ENCODE measurements at places on chromosomes 5 and 9. TPM values are rescaled to one million over a fixed set of nuclear protein-coding genes. Genes with fewer than 3 reads are reported as not detected.

DNA sequence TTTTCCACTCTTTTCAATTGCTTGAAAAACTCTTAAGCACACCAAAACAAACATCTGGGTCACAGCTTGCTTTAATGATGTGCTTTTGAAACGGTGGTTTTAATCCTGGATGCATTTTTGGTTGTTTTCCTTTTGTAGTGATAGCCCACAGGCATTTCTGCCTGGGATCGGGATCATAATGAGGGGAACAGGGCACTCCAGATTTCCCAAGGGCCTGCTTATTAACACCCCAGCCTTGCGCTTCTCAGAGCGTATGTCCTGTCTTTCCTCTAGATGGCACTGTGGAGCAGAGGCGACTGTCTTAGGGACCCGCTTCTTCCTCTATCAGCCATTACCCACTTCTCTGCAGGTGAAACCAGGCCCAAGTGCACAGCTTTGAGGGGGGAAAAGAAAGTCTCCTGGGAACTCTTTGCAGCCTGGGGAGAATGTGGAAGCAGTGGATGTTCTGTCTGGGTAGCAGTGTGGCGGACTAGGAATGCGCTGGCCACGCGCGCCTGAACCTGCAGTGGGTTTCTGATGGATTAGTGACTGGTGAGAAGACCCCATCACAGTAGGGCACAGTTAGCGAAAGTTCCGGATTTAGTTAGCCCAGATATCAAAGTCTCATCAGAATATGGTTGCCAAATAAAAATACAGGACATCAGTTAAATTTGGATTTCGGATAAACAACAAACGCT is 190.1 kb downstream of the GNA14 start:
- no peak for DNase-seq

DNA sequence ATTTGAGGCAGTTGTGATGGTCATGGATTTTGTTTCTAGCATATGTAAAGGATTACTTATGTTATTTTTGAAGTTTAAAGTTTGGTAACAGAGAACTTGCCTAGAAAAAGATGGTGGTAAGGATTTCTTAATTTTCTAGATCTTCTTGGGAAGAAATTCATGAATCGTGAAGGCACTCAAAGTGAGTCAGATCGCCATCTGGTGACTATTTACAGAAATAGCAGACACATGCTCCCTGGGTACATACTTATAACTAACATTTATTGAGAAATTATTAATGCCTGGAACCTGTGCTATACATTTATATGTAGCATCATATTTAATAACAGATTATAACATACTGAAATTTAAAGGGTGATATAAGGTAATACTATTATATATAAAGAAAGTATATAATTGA is 299.7 kb downstream of the IZUMO3 start:
- no peak for DNase-seq

DNA sequence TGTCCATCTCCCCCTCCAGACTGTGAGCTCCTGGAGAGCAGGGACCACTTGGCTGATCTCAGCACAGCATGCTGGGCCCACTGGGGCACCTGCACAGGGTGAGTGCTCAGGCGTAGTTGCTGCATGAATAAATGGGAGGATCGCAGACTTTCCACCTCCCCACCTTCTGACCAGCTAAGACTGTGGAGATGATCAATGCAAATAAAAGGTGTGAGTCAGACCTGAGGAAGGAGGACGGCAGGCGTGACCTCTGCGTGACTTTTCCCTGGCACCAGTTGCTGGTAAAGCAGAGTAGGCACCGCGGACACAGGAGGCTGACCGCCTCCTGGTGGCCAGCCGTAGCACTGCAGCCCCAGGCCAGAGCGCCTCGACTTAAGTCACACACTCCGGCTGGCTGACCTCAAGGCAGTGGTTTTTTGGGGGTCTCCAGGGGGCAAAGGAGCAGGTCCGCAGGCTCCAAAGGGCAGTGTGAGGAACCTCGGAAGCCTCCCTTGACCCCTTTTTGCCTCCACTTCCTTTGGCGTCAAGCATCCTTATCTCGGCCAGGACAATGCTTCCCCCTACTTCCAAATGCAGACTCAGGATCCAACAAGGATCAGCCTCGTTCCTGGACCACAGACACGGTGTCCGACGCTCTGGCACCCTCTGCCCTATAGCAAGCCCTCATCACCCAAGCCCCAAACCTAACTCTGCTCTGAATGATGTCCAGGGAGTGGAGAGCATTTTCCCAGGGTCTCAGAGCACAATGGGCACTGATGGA is 12.7 kb upstream of the TDRD7 start:
- DNase-seq, result peak; percentile 30

The KCNMB1 gene
- polyA plus RNA-seq, result 0.01 TPM

- DNase-seq, result no peak
Measured at GRCh38 chr5:128770907-128771306, 194.4 kb upstream of the SLC27A6 start.

The OBP2B gene
- polyA plus RNA-seq, result not detected

The CNTNAP3 gene
- polyA plus RNA-seq, result 1.8 TPM

DNA sequence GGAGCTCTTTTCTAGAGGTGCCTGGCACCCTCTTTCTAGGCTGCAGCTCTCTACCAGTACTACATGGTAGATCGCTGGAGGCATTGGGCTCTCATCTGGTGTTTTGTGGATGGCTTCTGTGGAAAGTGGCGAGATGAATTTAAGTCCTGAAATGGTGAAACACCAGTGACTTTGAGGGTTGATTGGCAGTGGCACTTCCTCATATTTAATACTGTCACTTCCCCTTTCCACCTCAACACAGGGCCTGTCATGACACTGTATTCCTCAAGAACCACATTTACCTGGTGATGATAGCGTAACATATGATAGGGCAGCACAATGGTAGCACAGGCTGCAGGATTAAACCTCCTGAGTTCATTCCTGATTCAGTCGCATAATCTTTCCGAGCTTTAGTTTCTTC is 132.1 kb downstream of the KDM4C start:
- DNase-seq, result no peak

GRCh38 chr9:114124666-114125475 is 25.8 kb upstream of the KIF12 start:
- DNase-seq, result no peak

DNA sequence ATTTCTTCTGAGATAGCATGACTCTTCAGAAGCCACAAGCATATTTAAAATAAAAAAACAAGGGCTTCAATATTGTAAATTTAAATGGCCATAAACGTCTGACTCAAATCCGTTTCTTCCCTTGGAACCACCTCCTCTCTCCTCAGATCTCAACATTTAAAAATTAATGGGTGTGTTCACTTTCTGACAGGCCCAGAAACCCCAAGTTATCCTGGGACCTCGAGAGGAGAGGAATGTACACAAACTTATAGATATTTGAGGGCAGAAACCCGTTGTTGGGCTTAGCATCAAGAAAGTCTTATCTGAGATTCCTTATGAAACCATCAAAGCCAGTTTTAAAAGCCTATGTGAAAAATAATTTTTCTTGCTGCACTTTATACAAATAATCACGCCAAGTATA is 29.2 kb downstream of the MLLT3 start:
- no peak for DNase-seq

DNA sequence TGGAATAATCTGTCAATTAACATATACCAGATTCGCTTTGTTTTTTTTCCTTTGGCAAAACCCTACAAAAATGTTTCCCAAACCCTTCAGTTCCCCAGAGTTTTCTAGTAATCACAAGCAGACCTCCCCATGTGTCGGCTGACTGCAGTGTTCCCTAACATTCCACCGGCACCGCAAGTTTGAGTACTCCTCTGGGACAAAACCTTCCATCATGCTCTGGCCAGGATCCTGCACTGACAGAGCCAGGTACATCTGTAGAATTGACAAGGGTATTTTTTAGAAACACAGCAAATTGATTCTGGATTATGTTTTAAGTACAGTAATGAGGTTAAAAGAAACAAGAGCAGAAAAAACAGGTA is 174.7 kb downstream of the GAS1 start:
- DNase-seq, result no peak

DNA sequence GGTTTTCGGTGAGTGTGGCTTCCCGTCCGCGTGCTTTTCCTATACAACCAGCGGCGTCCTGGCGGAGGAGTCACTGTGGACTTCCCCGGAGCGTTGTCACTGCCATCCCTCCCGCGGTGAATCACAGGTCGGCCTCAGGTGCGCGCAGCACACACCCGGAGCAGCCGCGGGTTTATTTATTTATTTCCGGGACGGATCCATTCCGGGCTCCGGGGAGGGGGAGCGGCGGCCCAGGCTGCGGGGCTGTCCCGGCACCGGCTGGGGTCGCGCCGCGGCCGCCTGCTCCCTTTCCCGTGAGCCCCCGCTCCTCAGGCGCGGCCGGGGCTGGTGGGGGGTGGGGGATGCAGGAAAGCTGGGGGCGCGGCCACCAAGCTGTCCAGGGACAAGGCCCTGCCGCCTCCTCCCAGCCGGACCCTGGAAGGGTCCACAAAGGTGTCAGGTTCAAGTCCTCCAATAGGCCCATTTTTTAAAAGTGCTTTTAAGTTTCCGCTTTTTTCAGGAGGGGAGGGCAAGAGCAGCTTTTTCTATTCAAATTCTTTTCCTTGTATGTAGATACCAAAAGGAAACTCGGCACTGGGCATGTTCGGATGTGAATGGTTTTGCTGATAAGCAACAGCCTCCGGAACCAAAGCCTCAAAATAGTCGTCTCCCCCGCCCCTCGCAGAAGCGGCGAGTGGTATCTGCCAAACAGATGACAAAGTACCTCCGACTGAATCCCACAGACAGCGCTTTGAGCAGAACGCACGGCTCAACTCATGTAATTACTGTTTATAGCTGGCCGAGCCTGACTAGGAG is 192.5 kb downstream of the CD180 start:
- peak; percentile 59 for DNase-seq

The BAAT gene
- polyA plus RNA-seq, result not detected

DNA sequence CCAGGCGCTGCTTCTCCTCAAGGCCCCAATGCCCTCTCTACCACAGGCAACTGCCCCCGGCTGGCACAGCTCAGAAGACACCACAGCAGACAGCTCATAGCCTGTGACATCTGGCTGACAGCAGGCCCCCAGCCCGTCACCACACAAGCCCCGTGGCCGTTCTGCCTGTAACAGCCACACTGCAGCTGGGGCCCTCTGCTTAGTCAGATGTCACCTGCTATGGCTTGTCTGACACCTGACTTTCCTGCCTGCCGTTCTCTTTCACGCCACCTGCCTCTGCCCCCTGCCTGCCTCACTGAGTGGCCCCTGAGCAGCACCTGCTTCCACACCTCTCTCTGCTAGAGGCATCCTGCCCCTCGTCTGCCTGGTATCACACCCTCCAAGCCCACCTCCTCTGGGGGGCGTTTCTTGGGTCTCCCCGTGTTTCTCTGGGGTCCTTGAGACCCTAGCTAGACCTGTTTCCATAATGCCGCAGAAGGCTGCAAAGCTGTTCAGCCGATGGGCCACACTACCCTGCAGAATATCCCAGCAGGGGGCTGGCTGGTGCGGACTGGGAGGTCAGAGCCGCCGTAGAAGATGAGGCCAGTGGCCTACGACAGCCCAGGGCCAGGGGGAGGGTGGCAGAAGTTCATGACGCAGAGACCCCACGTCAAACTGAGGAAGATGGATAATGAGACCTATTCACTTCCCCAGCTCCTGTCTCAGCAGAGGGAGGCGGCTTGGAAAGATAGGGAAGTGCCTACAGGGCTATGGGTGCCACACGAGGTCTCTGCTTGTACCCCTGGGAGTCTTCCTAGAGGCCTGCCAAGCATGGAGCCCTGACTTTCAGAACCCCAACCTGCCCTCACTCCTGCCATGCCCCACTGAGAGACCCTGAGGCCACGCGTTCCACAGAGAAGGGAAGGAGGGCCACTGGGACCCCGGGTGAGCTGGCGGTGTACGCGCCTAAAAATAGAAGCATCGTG is 95.1 kb downstream of the ZNF354C start:
- no peak for DNase-seq

The HAVCR1 gene
- polyA plus RNA-seq, result 0.29 TPM

- DNase-seq, result no peak
Measured at GRCh38 chr5:148586796-148587195, 67.5 kb downstream of the HTR4 start.

- DNase-seq, result no peak
Measured at GRCh38 chr5:106241409-106241808, 1429.3 kb downstream of the EFNA5 start.

GRCh38 chr5:93612855-93613243 is 29.8 kb downstream of the NR2F1 start:
- DNase-seq, result no peak

The SELENOP gene
- 2.0 TPM for polyA plus RNA-seq

DNA sequence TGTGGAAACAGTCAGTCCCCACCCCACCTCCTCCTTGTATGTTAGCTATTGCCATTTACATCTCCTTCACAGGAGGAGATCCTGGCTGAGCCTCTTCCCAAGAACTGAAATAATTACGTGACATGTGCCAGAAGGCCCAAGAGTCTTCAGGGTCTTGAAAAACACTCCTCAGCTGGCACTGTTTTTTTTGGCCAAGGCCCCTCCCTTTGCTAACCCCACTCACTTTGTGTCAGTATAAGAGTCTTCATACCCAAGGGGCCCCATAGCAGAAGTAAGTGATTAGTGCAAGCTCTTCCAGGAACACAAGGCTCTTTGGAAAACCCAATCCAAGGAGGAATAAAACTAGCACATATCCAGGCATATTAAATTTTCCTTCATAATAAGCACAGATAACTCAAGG is 5.7 kb upstream of the LARP1 start:
- no peak for DNase-seq

- DNase-seq, result peak; percentile 39
Measured at GRCh38 chr5:154367101-154367500, 78.7 kb upstream of the SAP30L start.

DNA sequence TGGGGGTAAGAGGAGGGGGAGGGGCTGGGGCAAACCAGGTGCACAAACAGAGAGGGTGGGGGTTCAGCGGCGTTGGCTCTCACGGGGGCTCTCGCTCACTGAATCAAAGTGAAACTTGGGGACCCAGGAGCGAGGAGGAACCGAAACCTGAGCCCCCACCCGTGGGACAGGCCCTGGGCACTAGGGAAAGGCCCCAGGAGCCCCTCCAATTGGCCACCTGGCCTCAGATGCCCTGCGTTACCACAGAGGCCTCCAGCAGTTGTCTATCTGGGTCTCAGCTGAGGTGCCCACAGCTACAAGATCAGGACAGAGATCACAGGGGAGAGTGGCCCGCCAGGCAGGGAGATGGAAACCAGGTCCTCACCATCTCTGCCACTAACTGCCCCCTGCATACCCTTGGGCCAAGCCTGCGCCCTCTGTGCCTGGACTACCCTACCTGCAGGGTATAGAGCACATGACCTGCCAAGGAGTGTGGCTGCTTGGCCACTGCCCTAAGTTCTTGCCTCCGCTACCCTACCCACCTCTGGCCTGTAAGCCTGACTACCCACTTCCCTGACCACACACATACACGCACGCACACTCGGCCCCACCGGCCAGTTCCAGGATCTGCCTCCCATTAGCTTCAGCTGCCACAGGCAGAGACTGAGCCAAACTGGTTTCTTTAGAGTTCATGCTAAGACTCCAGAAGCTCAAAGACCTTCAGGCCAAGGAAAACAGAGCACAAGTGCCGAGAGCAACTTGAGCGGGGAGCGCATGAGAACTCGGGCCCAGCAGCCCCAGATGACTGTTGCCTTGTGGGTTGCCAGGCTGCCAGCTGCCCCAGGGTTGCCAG is 39.9 kb downstream of the PAX5 start:
- no peak for DNase-seq

- no peak for DNase-seq
Measured at GRCh38 chr5:144352330-144352729, 181.7 kb downstream of the KCTD16 start.
